Stimulated activated CD8-positive, alpha-beta memory T cell treated with anti-CD3 and anti-CD28 coated beads, Interleukin-15, amount 100 ng/mL, for 48 hours (primary cell): ENCODE measurements at places on chromosomes 2 and 18.

- DNase-seq = no peak
Observed at GRCh38 chr18:48672671-48673340, 134.0 kb downstream of the CTIF start.

GRCh38 chr2:202408546-202409140 lies 32.5 kb downstream of the BMPR2 start:
- no peak for DNase-seq

DNA sequence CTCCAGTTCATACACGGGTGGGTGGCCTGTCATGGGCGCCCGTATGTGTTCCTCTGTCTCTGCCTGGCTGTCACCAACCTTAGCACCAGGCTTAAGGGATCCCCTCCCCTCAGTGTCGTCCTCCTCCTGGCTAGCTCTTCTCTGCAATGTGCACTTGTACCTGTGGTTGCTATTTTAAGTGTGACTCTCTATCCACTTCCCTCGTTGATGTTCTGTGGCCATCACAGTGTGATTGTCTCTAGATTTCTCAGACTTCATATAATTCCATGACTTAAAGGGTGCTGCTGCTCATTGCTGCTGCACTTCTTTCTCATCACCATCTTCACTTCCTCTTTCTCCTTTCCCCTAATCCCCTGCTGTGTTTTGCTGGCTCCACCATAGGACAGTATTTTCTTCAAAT lies 143.4 kb downstream of the EML6 start:
- DNase-seq = no peak

- DNase-seq = no peak
Observed at GRCh38 chr18:57659460-57660102, 37.9 kb upstream of the NARS1 start.

DNA sequence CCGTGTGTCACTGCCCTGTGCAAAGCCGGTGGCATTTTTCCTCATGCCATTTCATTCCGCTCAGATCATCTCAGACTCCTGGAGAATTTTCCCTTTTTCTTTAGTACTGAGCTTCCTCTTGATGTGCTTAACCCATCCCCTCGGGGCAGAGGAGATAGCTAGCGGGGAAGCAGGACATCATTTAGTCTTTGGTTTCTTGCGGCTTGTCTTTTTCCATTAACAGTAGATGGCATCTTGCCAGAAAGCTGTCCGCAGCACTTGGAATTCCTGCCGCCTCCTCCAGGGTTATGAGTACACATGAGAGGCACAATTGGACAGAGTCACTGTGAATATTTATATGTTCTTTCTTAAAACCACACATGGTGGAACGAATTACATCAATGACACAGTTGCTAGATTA lies 226.6 kb downstream of the ALPK2 start:
- no peak for DNase-seq

- DNase-seq = no peak
Observed at GRCh38 chr2:141020346-141020745, 1110.5 kb downstream of the LRP1B start.

GRCh38 chr2:37892436-37893114 lies 32.5 kb upstream of the RMDN2 start:
- DNase-seq = no peak

DNA sequence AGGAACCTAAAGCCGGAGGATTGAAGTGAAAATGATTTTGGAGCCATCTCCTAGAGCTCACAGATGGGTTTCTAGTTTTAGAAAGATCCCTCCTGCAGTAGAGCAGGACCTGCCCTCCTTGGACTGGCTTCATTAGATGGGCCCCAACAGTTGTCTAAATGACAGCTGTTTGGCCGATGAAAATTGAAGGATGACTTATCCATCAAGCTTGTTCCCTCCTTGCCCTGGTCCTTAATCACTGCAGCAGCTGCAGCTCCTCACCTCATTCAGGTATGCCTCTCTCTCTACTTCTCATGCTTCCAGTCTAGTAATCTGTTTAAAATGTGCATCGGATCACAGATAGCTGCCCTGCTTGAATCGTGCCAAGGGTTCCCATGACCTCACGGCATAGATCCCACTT lies 677.6 kb downstream of the BCL11A start:
- DNase-seq = no peak
